ENCODE measurements at places on chromosomes 12 and 14. TPM values are rescaled to one million over a fixed set of nuclear protein-coding genes. Genes with fewer than 3 reads are reported as not detected.

APOF gene
- not detected for total RNA-seq

C12orf60 gene
- total RNA-seq = 0.74 TPM

TBX3 gene
- total RNA-seq = 22.0 TPM

DACT1 gene
- 78.7 TPM for total RNA-seq

LALBA gene
- total RNA-seq = not detected

TSPAN19 gene
- not detected for total RNA-seq

IGFBP6 gene
- total RNA-seq = 666 TPM

POU6F1 gene
- 1.1 TPM for total RNA-seq

KRT80 gene
- under 0.01 TPM for total RNA-seq

BLOC1S1 gene
- total RNA-seq = 136 TPM

FAM90A1 gene
- total RNA-seq = under 0.01 TPM

SOAT2 gene
- total RNA-seq = not detected

IFNG-AS1 gene
- total RNA-seq = not detected

PELI2 gene
- total RNA-seq = 16.6 TPM

DLGAP5 gene
- 3.6 TPM for total RNA-seq

SPATA7 gene
- total RNA-seq = 15.9 TPM

ANG gene
- total RNA-seq = 5.1 TPM

ENTPD5 gene
- total RNA-seq = 8.4 TPM

MIP gene
- total RNA-seq = not detected

SYCP3 gene
- total RNA-seq = 0.14 TPM

RBP5 gene
- total RNA-seq = not detected

TRAF3 gene
- 23.6 TPM for total RNA-seq

TAS2R42 gene
- not detected for total RNA-seq

LRRC23 gene
- total RNA-seq = 9.5 TPM

CIDEB gene
- 1.8 TPM for total RNA-seq

FAM186B gene
- 0.28 TPM for total RNA-seq

Measured in smooth muscle cell of bladder (primary cell).